Neural cell (in vitro differentiated cells): ENCODE measurements at places on chromosomes 13 and 19. TPM values are rescaled to one million over a fixed set of nuclear protein-coding genes. Genes with fewer than 3 reads are reported as not detected.

Gene PRTN3
- polyA plus RNA-seq = 0.54 TPM in 1 of 2 replicates, not detected in the other

Gene KLK14
- not detected in 2 replicates for polyA plus RNA-seq

Gene CYP4F8
- not detected in 2 replicates for polyA plus RNA-seq

Gene HIPK4
- polyA plus RNA-seq = not detected in 2 replicates

Gene WDR87
- polyA plus RNA-seq = not detected in 2 replicates

Gene LGALS14
- 0.53 and 4.4 TPM in 2 replicates for polyA plus RNA-seq

Gene ZNF565
- 9.4 and 9.7 TPM in 2 replicates for polyA plus RNA-seq

Gene KIR3DL1
- polyA plus RNA-seq = not detected in 2 replicates

Gene NKPD1
- 1.6 and 2.8 TPM in 2 replicates for polyA plus RNA-seq

Gene ZIC5
- 0.94 and 0.98 TPM in 2 replicates for polyA plus RNA-seq

Gene PSG5
- polyA plus RNA-seq = not detected in 2 replicates

Gene ACP5
- polyA plus RNA-seq = not detected in 2 replicates

Gene RBM26
- polyA plus RNA-seq = 95.9 and 112 TPM in 2 replicates

Gene CTU1
- 12.6 and 16.4 TPM in 2 replicates for polyA plus RNA-seq

Gene ADGRE3
- polyA plus RNA-seq = not detected in 2 replicates

Gene ZNF383
- polyA plus RNA-seq = 8.4 and 10.3 TPM in 2 replicates

Gene CD22
- not detected in 2 replicates for polyA plus RNA-seq

Gene ZNF154
- polyA plus RNA-seq = 25.1 and 25.5 TPM in 2 replicates

Gene SYNGR4
- not detected in 2 replicates for polyA plus RNA-seq

Gene DLEU7
- 0.26 and 0.76 TPM in 2 replicates for polyA plus RNA-seq

Gene OR7A5
- not detected in 2 replicates for polyA plus RNA-seq

Gene ATP1A3
- 36.2 and 53.6 TPM in 2 replicates for polyA plus RNA-seq

Gene ZNF816
- 0.10 and 1.5 TPM in 2 replicates for polyA plus RNA-seq

Gene ZNF805
- 4.9 and 6.6 TPM in 2 replicates for polyA plus RNA-seq

Gene GAPDHS
- polyA plus RNA-seq = not detected in 2 replicates

Gene TNNI3
- 22.5 and 22.6 TPM in 2 replicates for polyA plus RNA-seq

Gene SYCN
- polyA plus RNA-seq = not detected in 2 replicates

Gene COMP
- polyA plus RNA-seq = not detected in 2 replicates
